Right atrium auricular region (tissue), 2 donors: ENCODE measurements at places on chromosomes 3 and 15. TPM values are rescaled to one million over a fixed set of nuclear protein-coding genes. Genes with fewer than 3 reads are reported as not detected.

GOLGA6A gene
- not detected for total RNA-seq

CNTN4 gene
- 5.3 TPM for total RNA-seq

NMB gene
- total RNA-seq: 6.3 TPM

TRPM1 gene
- total RNA-seq: not detected

DNASE1L3 gene
- total RNA-seq: 1.5 TPM

MORC1 gene
- total RNA-seq: not detected

TMC3 gene
- total RNA-seq: not detected

MRAS gene
- 174 TPM for total RNA-seq

LRRC31 gene
- not detected for total RNA-seq

ZNF654 gene
- total RNA-seq: 6.8 TPM

PP2D1 gene
- not detected for total RNA-seq

LRRC49 gene
- total RNA-seq: 23.4 TPM

SFMBT1 gene
- total RNA-seq: 17.4 TPM
